Stimulated activated CD8-positive, alpha-beta memory T cell treated with anti-CD3 and anti-CD28 coated beads, Interleukin-7, amount 100 ng/mL, for 1 hour (primary cell): ENCODE measurements at places on chromosomes 3 and 15.

- no peak for DNase-seq
Measured at GRCh38 chr3:172194702-172195406, 155.5 kb downstream of the FNDC3B start.

DNA sequence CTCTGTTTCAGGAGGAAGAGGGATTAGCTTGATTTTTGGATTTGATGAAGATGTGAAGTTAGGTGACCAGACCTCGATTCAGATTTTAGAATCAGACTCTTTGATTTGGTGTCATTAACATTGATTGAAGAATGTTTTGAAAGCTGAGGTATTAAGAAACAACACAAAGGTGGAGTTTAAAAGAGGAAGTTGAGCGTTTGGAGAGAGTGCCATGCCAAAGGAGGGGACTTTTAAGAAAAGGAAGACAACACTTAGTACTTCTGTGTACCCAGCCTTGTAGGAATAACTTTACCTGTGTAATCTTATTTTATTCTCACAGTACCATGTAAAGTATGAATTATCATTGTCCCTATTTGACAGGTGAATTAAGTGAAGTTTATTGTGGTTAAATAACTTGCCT lies 34.4 kb downstream of the PPARG start:
- DNase-seq: no peak

- DNase-seq: no peak
Measured at GRCh38 chr3:15360788-15361493, 28.6 kb upstream of the SH3BP5 start.

- peak; percentile 17 for DNase-seq
Measured at GRCh38 chr3:185253645-185254410, at the start of gene EHHADH. TSS of gene EHHADH (minus strand) at chr3:185254049. CDS start at chr3:185254022, 27 bp downstream.

DNA sequence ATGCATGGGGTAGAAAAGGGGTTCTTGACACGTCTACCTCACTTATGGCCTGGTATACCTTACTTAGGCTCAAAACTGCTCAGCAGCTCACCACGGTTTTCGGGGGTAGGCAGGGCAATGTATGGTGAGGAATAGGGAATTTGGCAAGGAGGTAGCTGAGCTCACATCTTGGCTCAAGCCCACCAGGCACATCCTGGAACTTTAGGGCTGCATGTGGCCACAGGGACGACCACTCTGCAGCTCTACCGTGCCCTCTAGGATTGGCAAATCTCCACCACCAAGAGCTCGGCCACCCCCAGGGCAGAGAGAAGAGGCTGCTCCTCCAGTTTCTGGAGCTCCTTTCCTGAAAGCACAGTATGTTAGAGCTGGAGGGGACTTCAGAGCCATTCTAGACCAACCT lies 69.7 kb downstream of the MRPL46 start:
- DNase-seq: no peak

DNA sequence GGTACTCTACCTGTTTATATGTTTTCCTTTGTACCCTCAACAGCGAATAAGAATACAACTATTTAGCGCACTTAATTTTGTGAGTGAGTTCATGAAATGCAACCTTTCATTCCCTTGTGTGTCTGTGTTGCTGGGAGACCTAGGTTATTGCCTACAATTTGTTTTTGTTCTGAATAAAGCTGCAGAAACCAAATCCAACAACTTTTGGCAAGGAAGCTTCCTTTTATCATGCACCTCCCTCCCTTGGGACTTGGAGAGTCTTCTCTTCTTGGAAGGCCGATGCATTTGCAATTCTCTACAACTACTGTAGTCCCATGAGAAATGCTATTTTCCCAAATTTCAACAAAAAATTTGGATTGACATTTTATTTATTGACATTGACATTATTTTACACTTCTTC lies 1002.4 kb upstream of the CADM2 start:
- DNase-seq: no peak

GRCh38 chr3:171850320-171850959 lies 7.3 kb downstream of the TMEM212 start:
- no peak for DNase-seq

GRCh38 chr3:47664519-47664918 lies 85.9 kb upstream of the CSPG5 start:
- no peak for DNase-seq

DNA sequence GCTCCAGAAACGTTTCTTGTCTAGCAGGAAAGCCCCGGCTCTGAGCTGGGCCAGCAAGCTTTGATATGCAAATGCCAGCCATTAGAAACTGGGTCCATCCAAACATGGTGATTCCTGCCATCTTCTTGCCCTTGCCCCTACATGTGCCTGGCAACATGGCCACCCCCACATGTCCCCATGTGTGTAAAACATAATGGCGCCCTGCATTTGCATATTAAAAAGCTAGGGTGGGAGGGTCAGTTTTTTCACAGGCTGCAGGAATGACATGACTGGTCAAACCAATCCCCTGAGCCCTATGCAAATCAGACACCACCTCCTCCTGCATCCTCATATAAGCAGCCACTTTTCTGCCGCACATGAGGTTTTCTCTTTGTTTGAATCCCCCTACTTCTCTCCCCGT lies 21.2 kb downstream of the GPR156 start:
- DNase-seq: no peak

DNA sequence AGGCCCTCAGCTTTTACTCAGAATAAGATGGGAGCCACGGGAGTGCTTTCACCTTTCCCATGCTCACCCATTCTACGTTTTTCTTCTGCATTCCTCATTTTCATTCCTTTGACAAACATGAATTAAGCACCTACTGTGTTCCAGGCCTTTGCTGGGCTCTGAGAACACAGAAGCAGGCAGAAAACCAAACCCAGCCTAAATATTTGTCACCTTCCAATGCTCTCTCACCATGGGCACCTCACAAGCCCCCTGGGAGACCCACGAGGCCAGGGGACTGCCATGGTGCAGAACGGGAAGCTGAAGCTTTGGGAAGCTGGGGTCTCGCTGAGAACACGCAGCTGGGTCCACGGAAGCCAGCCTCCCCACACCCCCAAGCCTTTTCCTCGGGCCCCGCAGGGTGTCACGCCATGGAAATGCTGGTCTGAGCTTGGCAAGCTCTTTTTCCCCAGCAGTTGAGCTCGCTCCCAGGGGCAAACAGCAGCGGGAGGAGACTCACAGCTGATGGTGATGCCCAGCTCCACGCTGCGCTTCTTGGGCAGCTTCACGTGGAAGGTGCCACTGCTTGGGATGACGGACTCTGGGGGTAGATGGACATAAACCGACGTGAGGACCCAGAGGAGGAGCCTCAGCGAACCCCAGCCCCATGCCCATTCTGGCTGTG lies 27.7 kb downstream of the GRIP2 start:
- DNase-seq: no peak

DNA sequence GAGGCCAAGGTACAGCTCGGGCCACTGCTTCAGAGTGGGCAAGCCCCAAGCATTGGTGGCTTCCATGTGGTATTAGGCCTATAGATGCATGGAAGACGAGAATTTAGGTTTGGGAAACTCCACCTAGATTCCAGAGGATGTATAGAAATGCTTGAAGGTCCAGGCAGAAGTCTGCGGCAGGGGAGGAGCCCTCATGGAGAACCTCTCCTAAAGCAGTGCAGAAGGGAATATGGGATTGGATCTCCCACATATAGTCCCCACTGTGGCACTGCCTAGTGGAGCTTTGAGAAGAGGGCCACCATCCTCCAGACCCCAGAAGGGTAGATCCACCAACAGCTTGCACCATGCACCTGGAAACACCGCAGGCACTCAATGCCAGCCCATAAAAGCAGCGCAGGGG lies 48.1 kb upstream of the XXYLT1 start:
- DNase-seq: no peak

DNA sequence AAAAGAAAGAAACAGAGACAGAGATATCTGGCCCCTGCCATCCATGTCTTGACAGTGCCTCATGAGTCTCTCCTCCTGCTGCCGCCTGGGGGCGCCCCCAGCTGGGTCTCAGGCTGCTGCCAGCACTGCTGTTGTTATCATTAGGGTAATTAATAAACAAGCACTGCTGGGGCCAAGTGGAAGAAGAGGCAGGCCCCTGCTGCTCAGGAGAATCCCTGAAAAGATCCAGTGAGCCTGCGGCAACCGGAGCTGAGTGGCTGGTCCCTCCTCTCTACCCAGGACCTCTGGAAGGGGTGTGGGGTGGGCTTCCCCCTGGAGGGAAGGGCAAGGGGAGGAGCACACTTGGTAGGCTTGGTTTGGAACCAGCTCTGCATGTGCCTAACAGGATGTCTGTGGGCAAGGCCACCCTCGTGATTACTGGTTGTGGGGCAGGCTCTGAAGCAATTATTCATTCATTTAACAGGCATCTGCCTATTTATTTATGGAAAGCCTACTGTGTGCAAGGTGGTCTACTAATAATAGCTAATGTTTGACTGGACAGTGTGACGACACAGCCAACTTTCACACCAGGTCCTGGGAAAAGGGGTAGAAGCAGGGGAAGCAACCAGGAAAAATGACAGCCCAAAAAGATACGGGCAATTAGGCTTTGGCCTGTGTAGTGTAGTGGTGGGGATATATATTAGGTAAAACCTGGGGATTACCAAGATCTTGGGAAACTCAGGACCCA lies 1.2 kb upstream of the TYRO3 start:
- peak; percentile 30 for DNase-seq

GRCh38 chr15:73996939-73997338 lies 2.4 kb downstream of the PML start:
- DNase-seq: no peak

DNA sequence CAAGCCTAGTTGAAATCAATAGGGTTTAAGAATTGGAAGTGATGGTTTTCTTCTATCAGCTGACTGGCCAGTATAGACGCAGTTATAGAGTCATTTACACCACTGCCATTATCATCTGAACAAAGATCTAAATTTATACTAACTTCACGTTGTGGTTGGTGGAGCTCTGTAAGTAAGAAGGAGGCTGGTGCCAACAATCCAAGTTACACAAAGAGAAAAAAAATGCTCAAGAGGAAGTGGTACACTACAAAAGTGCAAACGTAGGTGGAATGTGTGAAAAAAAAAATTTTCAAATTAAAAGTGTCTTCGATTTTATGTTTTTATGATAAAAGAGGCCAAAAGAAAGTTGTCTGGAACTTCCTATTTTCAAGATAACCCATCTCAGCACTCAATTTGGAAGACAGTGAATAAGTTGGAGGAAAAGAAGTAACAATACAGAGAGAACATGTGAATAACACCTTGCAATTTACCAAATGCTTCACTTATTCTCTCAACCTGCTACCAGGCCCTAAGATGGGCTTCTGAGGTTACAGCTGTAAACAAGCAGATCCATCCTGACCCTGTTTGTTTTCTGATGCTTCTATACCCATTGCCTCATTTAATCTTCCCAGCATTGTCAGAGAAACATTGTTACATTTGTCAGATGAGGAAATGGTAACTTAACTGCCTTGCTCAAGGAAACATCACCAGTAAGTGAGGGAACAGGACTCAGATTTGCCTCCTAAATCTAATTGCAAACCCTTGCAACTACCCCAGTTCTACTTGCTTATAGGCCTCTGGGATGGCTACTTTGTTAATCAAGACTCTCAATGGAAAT lies 12.0 kb upstream of the TASOR start:
- DNase-seq: no peak

DNA sequence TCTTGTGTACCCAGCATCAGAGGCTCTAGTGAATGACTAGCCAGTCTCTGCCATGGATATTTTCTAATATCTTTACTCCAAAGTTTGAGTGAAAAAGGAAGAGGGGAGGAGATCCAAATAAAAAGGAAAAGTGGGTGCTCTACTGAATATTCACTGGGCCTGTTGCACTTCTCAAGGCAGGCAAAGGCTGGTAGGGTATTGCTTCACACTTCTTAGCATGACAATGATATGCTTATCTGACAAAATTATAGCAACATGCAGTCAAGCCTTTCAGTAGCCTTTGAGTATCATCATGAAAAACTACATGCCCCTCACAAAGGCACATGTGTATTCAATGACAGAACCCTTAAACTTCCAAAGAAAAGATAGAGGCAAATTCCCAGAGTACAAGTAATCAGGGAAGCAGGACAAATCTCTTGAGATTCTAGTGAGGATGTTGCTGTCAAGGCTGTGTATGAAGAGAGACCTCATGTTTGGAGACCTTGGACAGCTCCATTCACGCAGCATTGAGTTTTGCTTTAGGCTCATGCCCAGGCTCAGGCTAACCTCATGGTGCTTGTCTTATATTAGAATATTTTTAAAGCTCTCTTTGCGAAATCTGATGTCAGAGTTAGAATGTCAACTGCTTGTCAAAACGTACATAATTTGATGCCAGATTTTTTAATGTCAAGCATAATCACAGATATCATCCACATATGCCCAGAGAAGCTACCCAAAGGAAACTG lies 506.9 kb downstream of the OCA2 start:
- no peak for DNase-seq

GRCh38 chr3:155870945-155871745 lies 695 bp downstream of the GMPS start:
- DNase-seq: no peak

GRCh38 chr15:98142572-98142971 lies 182.1 kb downstream of the ARRDC4 start:
- no peak for DNase-seq
